ENCODE measurements at places on chromosomes 12 and 14.

DNA sequence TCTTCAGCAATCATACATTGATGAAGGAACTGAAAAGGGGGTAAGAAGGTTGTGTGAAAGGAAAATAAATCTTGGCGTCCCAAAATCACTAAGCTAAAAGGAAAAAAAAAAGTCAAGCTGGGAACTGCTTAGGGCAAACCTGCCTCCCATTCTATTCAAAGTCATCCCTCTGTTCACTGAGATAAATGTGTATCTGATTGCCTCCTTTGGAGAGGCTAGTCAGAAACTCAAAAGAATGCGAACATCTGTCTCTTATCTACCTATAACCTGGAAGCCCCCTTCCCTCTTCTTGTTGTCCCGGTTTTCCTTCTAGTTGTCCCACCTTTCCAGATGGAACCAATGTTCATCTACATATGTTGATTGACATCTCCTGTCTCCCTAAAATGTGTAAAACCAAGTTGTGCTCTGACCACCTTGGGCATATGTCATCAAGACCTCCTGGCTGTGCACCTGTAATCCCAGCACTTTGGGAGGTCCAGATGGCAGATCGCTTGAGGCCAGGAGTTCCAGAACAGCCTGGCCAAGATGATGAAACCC is 53.1 kb downstream of the RESF1 start:
- H3K27me3 ChIP-seq = no peaks in the 10 kb centered on the region
- DNase-seq = no peak
- no peaks in the 10 kb centered on the region for H3K36me3 ChIP-seq
- H3K27ac ChIP-seq = no peak overlapping the region
- no peak overlapping the region for H3K4me3 ChIP-seq

- no peak overlapping the region for H3K4me3 ChIP-seq
- H3K27ac ChIP-seq = no peak overlapping the region
- DNase-seq = no peak
Observed at GRCh38 chr14:92558319-92558718, 44.7 kb downstream of the RIN3 start.

- no peak overlapping the region for H3K27ac ChIP-seq
- DNase-seq = no peak
- peaks cover 24% of the 10 kb centered on the region for H3K27me3 ChIP-seq
- H3K36me3 ChIP-seq = no peaks in the 10 kb centered on the region
Observed at GRCh38 chr14:33555710-33556350, 395.0 kb downstream of the EGLN3 start.

DNA sequence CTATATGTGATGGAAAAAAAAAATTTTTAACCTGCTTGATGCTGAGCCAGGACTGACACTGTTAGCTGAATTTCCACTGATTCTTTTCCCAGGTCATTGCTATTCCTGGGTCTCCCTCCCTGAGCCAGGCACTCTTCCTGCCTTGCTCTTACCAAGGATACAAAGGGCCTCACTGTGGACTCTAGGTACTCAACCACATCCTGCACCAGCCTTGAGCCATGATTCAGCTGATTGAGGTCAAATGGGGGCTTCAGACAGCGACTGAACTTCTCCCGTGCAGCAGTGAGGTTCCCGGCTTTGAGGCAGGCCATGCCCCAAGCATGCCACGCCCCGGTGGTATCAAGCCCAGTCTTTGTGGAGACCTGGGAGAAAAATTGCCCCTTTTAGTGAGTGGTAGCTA is 54.3 kb downstream of the ZFYVE26 start:
- no peaks in the 10 kb centered on the region for H3K4me1 ChIP-seq
- no peak overlapping the region for H3K4me3 ChIP-seq
- H3K27me3 ChIP-seq = no peaks in the 10 kb centered on the region
- no peak overlapping the region for H3K27ac ChIP-seq
- H3K36me3 ChIP-seq = peaks cover 58% of the 10 kb centered on the region
- DNase-seq = no peak

DNA sequence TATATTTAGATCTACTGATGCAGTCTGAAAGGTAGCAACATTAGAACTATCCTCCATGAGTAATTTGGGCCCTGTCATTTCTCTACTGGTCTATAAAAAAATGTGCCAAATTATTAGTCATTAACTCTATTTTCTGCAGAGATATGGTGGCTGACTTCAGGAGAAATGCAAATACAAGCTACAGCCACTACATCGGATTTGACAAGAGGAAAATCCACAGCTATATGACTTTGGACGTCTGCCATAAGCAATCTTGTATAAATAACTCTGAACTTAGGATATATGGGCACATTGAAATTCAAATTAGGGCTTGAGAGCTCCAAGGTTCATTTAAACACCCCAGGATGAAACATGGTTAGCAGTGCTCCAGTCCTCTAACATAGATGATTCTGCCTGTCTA is 983.0 kb upstream of the LRFN5 start:
- H3K4me3 ChIP-seq = no peak overlapping the region
- H3K27ac ChIP-seq = no peak overlapping the region
- H3K36me3 ChIP-seq = no peaks in the 10 kb centered on the region
- no peak for DNase-seq
- no peaks in the 10 kb centered on the region for H3K4me1 ChIP-seq
- no peaks in the 10 kb centered on the region for H3K27me3 ChIP-seq

DNA sequence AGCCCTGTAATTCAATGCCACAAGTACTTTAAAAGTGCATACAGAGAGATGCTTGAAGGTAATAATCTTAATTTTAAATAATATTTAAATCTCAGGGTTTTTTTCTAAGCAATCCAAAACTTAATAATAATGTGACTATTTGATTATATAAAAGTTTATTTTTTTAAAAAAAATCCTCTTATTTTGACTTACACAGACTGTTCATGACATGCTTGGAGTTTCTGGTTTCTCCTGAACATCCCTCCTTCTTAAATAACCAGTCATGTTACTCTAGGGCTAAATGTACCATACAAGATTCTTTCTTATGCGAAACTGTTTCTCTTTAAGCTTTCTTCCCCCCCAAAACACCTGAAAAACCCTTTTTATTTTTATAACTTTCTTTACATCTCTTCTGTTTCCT is 58.2 kb upstream of the SLC2A13 start:
- no peak for DNase-seq
- no peak overlapping the region for H3K27ac ChIP-seq
- no peaks in the 10 kb centered on the region for H3K27me3 ChIP-seq

DNA sequence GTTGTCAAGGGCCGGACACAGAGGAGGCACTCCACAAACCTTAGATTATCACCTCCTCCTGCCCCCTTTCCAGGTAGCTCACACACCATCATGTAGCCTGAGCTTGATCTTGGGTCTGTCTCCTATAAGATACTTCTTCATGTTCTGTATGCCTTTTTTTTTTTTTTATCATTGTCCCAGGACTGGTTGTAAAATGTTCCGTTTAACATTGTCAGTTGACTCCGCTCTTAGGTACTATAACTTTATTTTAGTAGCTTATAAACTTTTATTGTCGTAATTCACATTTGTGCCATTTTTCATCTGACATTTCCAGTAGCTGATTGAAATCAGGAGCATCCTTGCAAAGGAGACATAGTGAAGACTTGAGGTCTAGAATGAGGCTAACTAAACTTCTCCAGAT is 79.9 kb downstream of the SLC15A5 start:
- H3K27ac ChIP-seq = no peak overlapping the region
- H3K4me1 ChIP-seq = no peaks in the 10 kb centered on the region
- no peaks in the 10 kb centered on the region for H3K36me3 ChIP-seq
- H3K4me3 ChIP-seq = no peak overlapping the region
- no peak for DNase-seq

GRCh38 chr14:28012629-28013415 is 753.8 kb upstream of the FOXG1 start:
- no peaks in the 10 kb centered on the region for H3K27me3 ChIP-seq
- H3K4me3 ChIP-seq = no peak overlapping the region
- no peaks in the 10 kb centered on the region for H3K36me3 ChIP-seq
- no peak for DNase-seq
- no peak overlapping the region for H3K27ac ChIP-seq

GRCh38 chr12:25135531-25136154 is 59.3 kb downstream of the DNAI7 start:
- H3K36me3 ChIP-seq = no peaks in the 10 kb centered on the region
- no peaks in the 10 kb centered on the region for H3K4me1 ChIP-seq
- no peaks in the 10 kb centered on the region for H3K27me3 ChIP-seq

DNA sequence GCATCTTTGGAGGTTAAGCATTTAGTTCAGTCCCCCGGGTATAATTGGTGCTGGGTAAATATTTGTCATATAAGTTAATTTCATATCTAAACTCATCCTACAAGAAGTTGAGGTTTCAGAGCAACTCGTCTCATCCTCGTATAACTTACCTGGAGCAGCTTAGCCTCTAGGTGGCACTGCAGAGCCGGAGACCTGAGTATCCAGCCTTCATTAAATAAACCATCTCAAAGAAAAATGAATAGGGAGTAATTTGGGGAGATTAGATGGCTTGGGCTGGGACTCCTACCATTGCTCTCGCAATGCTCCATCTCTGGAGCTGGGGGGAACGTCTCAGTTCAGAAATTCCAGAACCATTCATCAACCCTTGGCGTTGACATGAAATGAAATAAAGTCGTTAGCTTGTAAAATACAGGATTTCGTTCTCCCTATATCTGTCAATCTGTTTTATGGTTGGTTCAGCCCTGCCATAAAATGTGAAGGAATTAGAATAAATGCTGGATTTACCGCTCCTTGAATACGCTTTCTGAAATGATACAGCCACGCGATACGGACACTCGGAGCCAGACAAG is 122.9 kb upstream of the TMEM132D start:
- peak; percentile 63 for DNase-seq
- H3K27me3 ChIP-seq = peaks cover 8% of the 10 kb centered on the region
- H3K36me3 ChIP-seq = no peaks in the 10 kb centered on the region
- H3K27ac ChIP-seq = no peak overlapping the region

- H3K36me3 ChIP-seq = no peaks in the 10 kb centered on the region
- no peaks in the 10 kb centered on the region for H3K27me3 ChIP-seq
- H3K27ac ChIP-seq = no peak overlapping the region
- no peak for DNase-seq
- no peak overlapping the region for H3K4me3 ChIP-seq
Observed at GRCh38 chr14:96588410-96589257, 86.5 kb downstream of the PAPOLA start.

GRCh38 chr14:49851813-49852212 is 775 bp downstream of the NEMF start:
- H3K27me3 ChIP-seq = no peaks in the 10 kb centered on the region
- DNase-seq = no peak
- peaks cover 34% of the 10 kb centered on the region for H3K4me1 ChIP-seq
- peak overlapping the region; percentile 91 for H3K27ac ChIP-seq

DNA sequence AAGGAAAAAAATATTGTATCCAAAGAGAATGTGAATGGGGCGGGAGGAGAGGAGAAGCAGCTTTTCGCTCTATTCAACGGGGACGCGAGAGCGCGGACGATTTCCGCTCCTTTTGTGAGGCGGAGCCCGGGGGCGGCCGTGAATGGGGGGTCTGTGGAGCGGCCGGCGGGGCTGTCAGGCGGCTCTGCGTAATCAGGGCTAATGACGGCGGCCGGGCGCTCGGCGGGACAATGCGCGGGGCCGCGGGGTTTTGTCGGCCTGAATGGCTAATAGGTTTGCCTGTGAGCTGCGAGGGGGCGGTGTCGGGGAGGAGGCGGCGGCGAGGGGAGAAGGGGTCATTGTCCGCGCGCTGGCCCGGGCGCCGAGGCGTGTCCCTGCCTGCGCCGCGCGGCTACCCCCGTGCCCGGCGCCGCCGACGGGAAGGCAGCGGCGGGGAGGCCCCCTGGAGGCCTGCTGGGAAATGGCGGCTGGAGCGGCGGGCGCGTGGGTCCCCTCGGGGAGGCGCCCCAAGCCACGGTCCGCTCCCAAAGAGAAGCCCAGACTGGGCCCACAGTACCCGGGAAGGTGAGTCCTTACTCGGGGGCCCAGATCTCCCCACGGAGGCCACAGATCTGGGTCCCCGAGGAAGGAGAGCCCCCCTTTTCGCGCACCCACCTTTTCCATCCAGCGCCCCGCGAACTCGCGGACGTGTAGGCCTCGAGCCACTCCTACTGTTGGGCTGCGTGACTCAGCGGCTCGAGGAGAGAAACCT is 6.0 kb downstream of the SIX6 start:
- no peaks in the 10 kb centered on the region for H3K27me3 ChIP-seq
- no peak overlapping the region for H3K27ac ChIP-seq
- no peak overlapping the region for H3K4me3 ChIP-seq
- H3K4me1 ChIP-seq = no peaks in the 10 kb centered on the region
- no peaks in the 10 kb centered on the region for H3K36me3 ChIP-seq

GRCh38 chr12:107749083-107749482 is 11.9 kb downstream of the PRDM4 start:
- H3K36me3 ChIP-seq = peaks cover 92% of the 10 kb centered on the region
- no peak for DNase-seq
- H3K27ac ChIP-seq = no peak overlapping the region
- no peaks in the 10 kb centered on the region for H3K27me3 ChIP-seq
- no peak overlapping the region for H3K4me3 ChIP-seq

DNA sequence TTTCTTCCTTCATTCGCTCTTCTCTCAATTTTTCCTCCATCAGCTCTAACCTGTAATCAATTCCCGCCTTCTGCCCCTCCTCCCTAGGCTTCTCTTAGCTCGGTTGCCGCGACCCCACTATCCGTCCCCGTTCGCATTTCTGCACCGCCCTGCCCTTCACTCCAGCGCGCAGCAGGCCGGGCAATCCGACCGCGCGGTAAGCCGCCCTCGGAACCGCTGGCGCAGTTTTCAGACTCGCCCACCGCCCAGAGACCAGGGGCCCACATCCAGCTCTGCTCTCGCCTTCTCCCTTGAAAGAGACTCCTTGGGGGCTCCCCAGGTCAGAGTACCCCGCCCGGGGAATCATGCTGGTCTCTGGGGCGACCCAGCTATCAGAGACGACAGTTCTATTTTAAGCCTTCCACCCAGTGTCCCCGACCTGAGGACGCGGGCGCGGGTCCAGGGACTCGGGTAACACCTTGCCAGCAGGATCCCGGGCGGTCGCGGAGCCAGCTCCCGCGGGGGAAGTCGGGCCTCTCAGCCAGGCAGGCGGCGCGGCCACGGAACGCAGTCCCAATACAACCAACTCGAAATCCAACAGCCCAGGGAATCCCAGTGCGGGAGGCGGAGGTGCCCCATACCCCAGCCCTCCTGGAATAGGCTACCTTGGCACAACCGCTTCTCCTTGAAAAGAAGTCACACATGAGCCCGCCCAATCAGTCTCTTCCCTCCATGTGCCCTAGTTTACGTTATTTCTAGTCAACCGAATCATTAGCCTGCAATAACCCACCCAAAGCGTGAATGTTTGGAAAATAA is 5.7 kb upstream of the SLC38A4 start:
- DNase-seq = no peak
- no peak overlapping the region for H3K27ac ChIP-seq
- H3K36me3 ChIP-seq = no peaks in the 10 kb centered on the region
- H3K4me1 ChIP-seq = no peaks in the 10 kb centered on the region
- H3K27me3 ChIP-seq = no peaks in the 10 kb centered on the region
- H3K4me3 ChIP-seq = no peak overlapping the region

GRCh38 chr14:83706231-83706954 is 1823.6 kb upstream of the FLRT2 start:
- no peak overlapping the region for H3K27ac ChIP-seq
- H3K4me1 ChIP-seq = no peaks in the 10 kb centered on the region
- no peaks in the 10 kb centered on the region for H3K36me3 ChIP-seq

- no peak for DNase-seq
- H3K27ac ChIP-seq = no peak overlapping the region
- H3K27me3 ChIP-seq = peaks cover 42% of the 10 kb centered on the region
- no peaks in the 10 kb centered on the region for H3K36me3 ChIP-seq
- no peak overlapping the region for H3K4me3 ChIP-seq
Observed at GRCh38 chr14:99687284-99688209, 3.4 kb downstream of the CYP46A1 start.

Data from DND-41 (cell line).